PC-3 (cell line): ENCODE measurements at places on chromosomes 1 and 21.

- no peak for DNase-seq
These were observed 233.6 kb downstream of the RRAGC start for GRCh38 chr1:38625939-38626338.

- no peak for DNase-seq
These were observed 611 bp upstream of the ZSWIM5 start for GRCh38 chr1:45206808-45207623.

DNA sequence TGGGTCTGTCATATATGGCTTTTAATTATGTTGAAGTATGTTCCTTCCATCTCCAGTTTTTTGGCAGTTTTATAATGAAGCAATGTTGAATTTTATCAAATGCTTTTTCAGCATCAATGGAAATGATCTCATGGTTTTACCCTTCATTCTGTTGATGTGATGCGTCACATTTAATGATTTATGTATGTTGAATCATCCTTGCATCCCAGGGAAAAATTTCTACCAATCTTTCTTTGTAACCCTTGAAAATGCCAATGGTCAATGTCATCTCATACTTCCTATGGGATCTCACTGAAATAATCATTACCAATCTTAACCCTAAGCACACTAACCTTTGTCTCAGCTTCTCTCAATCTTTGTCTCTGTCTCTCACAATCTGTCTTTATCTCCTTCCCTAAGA, 1004.0 kb downstream of the KCNT2 start:
- DNase-seq, result peak; percentile 72

- DNase-seq, result peak; percentile 58
These were observed 272.9 kb upstream of the TMEM51 start for GRCh38 chr1:14880456-14881316.

DNA sequence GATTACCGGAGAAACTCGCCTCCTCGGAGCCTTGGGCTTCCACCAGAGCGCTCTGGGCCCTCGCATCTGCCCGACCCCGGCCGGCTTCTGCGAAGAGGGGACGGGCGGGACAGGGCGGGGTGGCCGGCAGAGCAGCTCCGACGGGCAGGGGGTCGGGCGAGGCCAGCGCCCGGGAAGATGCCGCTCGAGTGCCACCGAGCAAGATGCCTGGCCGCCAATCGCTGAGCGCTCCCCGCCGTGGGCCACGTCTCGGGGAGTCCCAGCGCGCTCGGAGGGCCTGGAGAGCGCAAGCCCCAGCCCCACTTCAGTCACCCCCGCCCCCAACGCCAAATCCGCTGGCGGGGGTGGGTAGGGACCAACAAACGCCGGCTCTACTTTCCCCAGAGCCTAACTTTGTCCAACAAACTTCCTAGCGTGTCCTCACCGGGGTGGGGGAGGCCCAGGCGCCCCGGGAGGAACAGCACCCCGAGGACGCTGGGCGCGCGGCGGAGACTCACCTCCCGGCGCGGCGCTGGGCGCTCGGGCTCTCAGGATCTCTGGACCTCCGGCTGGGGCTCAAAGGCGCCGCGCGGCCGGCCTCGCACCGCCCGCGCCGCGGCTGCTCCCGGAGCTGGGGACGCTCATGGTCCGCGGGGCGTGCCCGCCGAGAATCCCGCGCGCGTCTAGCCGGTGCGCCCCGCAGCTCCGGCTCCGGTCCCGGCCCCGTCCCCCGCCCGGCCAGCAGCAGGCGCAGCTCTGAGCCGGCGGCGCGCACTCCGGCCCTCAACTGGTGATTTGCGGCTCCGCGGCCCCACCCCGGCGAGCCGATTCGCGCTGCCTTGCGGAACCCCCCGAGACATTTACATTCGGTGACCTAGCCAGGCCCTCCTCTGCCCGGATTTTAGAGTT, at the start of gene BCAR3:
Gene BCAR3 (minus strand): TSS at position 737 of the 888 bp plus-strand sequence. CDS start 6,907 bp downstream, outside the sequence.
- DNase-seq, result peak; percentile 80

- peak; percentile 27 for DNase-seq
These were observed 72.0 kb upstream of the DUSP10 start for GRCh38 chr1:221813887-221814286.

DNA sequence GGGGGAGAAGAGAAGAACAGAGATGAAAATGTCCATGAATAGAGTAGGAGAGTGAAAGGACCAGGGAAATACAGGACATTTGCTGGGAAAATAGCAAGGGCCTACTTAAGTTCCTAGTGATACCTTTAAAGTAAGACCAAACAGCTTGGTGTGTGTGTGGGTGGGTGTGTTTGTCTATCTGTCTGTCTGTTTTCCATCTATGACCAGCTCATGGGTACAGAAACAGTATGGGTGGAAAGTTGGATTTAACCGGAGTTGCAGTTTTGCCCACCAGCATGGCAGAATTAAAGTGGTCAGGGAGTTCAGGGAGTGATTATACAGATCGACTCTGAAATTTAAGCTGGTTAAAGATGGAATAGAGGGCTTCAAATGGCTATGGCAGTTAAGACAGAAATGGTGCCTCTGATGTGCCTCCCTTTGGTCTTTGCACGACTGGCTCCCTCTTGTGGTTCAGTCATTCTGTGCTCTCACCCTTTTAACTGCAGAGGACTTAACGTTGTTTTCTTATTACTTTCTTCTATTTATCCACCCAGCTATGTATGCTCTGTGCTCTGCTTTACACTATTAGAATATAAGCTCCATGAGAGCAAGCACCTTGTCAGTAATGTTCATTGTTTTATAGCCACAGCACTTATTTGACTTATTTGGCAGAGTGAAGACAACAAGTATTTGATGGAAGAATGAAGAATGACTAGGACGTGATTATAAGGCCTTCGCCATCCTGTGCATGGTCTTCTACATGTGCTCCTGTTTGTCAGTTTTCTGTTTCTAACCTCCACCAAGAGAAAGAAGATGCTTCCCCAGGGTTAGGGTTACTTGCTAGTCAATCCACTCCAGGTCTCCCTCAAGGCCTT, 72.7 kb upstream of the AK4 start:
- peak; percentile 67 for DNase-seq

DNA sequence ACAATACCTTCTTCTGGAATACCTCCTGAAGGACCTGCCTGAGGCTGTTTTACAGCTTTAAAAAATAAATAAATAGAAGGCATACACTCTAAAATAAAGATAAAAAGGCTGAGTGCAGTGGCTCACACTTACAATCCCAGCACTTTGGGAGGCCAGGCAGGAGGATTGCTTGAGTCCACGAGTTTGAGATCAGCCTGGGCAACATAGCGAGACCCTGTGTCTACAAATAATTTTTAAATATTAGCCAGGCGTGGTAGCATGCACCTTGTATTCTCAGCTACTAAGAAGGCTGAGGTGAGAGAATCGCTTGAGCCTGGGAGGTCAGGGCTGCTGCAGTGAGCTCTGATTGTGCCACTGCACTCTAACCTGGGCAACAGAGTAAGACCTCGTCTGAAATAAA, 75.0 kb downstream of the OSBPL9 start:
- DNase-seq, result no peak

DNA sequence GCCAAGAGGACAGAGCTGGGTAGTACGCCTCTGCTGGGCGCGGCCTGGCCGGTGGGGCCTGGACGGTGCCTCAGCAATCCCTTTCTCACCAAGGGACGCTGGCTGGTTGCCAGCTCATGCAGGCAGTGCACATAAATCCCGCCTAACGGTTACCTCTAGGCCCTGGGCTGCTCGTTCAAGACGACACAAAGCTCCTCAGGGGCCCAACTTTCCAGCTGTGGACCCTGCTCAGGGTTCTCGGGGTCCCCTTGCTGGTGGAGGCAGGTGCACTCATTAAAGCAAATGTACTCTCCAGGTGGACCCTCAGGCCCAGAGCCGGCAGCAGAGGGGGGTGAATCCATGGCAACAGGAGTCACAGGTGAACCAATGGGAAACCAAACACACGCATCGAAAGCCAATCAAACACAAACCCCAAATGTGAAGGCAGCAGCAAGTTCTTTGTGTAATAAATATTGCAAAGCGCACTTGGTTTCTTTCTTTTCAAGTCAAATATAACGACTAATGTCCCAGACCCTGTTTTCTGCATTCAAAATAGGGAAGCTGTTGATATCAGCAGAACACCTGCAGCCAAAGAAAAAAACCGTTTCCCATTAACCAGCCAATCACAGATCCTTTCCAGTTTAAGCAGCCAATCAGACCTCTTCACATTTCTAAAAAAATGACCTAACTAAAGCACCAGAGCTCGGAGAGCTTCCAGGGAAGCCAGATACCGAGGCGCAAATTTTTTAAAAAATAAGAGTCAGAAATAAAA, 26.1 kb upstream of the CLSTN1 start:
- DNase-seq, result no peak

DNA sequence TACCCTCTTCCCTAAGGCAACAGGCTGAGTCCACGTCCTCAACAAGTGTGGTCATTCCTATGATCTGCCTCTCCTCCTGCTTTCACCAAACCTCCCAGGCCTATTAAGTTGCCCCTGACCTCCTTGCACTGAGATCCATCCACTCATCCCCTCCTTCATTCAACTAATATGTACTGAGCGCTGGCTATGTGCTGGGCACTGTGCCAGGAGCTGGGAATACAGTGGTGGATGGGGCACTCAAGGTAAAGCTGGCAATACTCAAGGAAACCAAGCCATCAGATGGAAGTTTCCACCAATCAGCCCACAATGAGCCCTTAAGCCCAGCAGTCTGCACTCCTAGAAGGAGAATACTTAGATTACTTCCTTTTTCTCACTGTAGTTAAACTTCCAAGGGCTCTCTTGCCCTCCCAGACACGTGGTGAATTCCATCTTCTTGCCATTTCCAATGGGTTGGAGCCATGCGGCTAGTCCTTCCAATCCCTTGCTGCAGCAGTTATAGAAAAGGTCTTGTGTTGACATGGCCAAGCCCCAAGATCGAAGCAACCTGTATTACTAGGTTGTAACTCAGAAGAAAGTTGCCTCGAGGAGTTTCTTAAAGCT, 279.9 kb upstream of the RUNX1 start:
- DNase-seq, result no peak

- no peak for DNase-seq
These were observed 84.3 kb downstream of the CAPZB start for GRCh38 chr1:19400875-19401534.

DNA sequence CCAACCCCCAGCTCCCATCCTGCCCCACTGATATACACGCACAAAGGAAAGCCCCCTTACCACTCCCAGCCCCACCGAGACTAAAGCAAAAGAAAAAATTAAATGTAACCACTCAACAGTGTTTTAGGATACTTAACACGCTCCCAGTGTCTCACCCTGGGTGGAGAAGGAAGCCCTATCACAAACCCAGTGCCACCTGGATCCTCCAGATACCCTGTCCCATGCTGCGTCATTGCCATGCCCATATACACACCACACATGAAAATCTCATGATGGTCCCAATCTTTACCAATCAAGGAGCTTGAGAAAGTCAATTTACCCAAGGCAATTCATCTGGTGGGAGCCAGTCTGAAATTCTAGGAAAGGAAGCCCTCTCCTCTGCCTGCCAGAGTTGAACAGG, 11.2 kb downstream of the KIAA1614 start:
- DNase-seq, result no peak
